ENCODE measurements at places on chromosomes 6 and 20. TPM values are rescaled to one million over a fixed set of nuclear protein-coding genes. Genes with fewer than 3 reads are reported as not detected.

The TREM1 gene
- total RNA-seq = 2.0 TPM

The TNFAIP3 gene
- 5.4 TPM for total RNA-seq

The ATP6V1G2 gene
- total RNA-seq = 2.3 TPM

The ETV7 gene
- total RNA-seq = 0.24 TPM

The TPX2 gene
- 312 TPM for total RNA-seq

The SPINT3 gene
- not detected for total RNA-seq

The LST1 gene
- not detected for total RNA-seq

The XKR7 gene
- total RNA-seq = not detected

The SLPI gene
- total RNA-seq = not detected

The GJA10 gene
- total RNA-seq = not detected

The SYNDIG1 gene
- total RNA-seq = 12.6 TPM

Measured in RPMI7951 (cell line).